HAP-1 (cell line): ENCODE measurements at places on chromosomes 11 and 22.
A peak's percentile ranks its signal among the peaks of the same experiment; 100 is the strongest.

GRCh38 chr11:8089791-8090510 is 8.9 kb downstream of the TUB start:
- DNase-seq, result no peak

DNA sequence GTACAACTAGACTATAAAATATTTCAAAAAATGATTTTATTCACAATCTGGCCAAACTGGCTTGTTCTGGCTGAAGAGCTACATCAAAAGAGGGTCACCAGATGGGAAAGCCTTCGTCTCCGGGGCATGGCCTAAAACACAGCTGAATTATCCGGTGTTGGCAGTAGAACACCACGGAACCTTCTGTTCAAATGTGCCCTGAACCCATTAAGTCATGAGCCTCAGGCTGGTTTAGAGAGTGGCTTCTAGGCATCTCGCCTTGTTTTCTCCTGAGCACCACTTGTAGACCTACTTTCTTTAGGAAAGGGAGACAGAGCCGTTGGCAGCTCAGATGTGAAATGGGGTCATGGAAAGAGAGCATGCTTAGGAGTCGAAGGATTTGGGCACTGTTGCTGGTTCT is 890.2 kb downstream of the NTM start:
- no peak for DNase-seq

GRCh38 chr11:76589964-76590950 is 80.3 kb downstream of the LRRC32 start:
- no peak for DNase-seq

DNA sequence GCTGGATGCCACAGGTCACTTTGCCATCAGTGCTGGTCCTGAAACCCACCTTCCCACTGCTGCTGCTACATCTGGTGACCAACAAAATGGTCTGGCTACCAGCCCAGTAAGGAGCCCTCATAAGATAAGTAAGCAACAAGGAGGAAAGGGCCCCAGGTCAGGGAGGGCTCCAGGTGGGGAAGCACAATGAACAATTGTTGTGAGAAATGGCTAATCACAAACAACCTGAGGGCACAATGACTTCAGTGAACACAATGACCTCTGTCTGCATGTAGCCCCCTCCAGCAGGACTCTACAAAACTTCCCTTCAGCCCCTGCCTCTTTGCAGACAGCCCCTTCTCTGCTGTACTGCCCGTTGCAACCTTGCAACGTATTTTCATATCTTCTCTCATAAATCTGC is 19.4 kb upstream of the FBLN1 start:
- no peak for DNase-seq

GRCh38 chr22:28750471-28750881 is 8.6 kb downstream of the HSCB start:
- DNase-seq, result no peak

DNA sequence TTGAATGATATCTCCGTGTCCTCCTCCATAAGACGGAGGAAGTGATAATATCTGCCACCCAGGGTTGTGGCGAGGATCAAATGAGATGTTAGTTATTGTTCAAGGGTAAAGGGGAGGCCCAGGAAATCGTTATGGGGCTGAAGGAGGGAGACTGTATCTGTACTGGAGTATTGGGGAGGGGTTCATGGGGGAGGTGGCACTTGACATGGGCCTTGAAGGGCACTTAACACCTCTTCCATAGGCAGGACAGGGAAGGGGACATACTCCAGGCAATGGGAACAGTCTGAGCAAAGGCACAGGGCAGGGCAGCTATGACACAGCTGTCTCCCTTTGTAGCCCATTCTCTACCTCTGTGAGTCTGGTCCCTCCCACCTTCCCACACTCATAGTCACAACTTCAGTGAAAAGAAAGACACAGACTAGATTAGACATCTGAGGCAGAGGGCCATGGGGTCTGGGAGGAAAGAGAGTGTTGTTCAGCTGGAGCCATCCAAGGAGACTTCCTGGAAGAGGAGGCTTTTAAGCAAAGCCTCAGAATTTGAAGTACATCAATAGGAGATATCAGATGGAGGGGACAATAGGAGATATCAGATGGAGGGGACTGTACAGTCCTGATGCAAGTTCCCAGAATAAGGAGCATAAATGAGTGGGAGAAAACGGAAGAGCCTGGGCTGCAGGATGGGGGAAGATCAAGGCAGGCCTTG is 15.8 kb upstream of the DGKZ start:
- no peak for DNase-seq

DNA sequence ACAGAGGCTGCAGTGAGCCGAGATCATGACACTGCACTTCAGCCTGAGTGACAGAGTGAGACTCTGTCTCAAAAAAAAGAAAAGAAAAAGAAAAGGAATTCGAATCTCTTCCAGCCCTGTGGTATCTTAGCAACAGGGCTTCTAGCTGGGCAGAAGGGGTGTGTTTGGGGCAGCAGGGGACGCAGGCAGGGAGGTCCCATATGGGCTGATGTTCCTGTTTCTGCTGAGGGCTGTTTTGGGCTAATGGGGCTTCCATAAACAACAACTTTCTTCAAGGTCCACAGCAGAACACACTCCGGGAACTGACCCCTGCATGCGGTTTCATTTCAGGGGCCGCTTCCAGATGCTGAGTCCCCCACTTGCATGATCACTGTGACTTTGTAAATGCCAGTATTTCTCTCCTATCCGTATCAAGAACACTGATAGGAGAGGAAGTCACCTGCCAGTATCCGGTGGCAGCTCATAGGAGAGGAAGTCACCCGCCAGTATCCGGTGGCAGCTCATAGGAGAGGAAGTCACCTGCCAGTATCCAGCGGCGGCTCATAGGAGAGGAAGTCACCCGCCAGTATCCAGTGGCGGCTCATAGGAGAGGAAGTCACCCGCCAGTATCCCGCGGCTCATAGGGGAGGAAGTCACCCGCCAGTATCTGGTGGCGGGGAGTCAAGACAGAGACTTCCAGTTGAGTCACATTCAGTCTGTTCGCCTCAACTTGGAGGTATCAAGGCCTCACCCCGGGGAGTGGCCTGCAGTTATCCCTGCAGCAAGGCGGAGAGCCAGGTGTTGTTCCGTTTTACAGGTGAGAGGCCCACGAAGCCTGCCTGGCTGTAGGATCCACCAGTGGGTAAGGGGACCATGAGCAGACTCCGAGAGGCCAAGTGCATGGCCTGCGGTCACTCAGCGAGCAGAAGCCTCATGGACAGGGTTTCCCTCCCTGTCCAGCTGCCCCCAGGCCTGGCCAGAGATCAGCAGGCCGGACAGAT is 8.3 kb upstream of the FGF19 start:
- no peak for DNase-seq

DNA sequence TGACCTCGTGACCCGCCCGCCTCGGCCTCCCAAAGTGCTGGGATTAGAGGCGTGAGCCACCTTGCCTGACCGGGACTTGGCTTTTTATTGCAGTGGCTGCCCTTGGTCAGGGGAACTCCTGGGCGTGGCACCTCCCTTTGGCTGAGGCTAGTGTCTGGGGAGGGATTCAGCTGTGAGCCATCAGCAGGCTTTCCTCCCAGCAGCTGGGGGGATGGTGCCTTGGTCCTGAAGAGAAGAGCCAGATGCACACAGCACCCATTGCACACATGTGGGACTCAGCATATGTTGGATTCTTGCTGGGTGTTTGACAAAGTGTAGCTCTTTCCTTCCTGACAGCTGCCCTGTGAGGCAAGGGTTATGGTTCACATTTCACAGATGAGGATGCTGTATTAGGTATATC is 8.4 kb downstream of the CYTH4 start:
- DNase-seq, result no peak

- no peak for DNase-seq
Observed at GRCh38 chr22:43948836-43949406, 6.3 kb upstream of the SAMM50 start.

- DNase-seq, result no peak
Observed at GRCh38 chr22:42280140-42280539, 9.7 kb upstream of the TCF20 start.

DNA sequence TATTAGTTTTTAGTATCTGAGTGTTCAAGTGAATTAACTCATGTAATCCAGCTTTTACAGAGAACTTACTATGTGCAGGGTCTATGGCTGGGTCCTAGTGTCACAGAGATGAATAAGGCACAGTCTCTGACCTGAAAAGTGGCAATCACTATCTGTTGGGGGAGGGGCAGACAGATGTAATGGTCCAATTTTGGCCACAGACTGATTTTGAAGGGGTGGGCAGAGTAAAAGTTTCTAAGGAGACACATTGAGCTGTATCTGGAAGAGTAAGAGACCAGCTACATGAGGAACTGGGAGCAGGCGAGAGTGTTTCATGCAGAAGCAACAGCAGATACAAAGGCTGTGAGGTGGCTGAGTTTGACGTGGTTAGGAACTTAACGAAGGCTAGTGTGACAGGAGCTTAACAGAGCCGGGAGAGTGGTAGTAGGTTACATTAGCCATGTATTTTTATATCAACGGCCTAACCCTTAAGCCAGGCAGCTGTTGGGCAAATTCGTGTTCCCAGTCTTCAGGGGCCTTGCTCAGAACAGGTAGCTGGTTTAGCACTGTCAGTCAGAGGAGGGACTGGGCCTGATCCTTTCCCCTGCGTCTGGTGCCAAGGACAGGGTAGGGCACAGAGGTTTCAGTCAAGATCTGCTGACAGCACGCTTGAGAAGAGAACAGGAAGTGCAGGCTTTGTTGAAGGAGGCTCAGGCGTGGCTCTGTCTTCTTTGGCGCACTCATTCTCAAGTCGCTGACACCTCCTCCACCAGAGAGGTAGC is 1.4 kb upstream of the STIM1 start:
- no peak for DNase-seq

GRCh38 chr22:29623059-29623458 is 19.6 kb downstream of the NF2 start:
- DNase-seq, result no peak

- peak; percentile 46 for DNase-seq
Observed at GRCh38 chr11:57248780-57249383, 11.8 kb upstream of the APLNR start.

- DNase-seq, result no peak
Observed at GRCh38 chr11:80365076-80365725, 924.4 kb upstream of the TENM4 start.

DNA sequence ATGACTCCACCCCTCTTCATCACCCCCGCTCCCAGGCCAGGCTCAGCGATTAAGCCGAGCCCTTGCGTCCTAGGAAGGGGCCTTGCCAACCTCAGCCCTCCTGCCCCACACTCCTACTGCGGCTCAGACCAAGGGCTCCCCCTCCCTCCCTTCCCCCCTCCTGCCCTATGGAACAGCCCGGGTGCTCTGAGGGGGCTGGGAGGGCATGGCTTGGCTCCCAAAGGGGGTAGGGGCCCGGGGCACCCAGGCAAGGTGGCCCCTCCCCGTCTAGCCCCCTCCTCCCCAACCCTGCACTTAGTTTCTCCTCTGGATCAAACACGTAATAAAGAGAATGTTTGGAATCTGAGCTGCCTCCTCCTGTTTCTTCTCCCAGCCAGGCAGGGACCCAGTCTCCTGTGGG is 6.3 kb downstream of the RCOR2 start:
- no peak for DNase-seq

GRCh38 chr22:37138849-37139561 is 10.7 kb downstream of the IL2RB start:
- DNase-seq, result no peak

DNA sequence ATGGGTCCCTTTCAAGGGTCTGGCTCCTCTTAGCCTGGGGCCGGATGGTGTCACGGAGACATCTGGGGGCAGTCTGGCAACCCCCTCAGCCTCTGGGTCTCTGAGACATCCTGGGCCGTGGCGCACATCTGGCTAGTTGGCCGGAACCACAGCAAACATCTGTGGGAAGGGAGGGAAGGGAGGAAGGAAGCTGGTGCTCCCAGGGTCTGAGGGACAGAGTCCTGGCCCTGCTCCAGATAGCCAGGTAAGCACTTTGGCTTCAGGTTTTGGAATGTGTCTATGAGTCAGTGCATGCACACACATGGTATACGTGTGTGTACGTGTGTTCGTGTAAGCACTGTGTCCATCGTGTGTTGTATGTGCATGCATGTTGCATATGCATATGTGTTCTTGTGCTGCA is 225.1 kb downstream of the MN1 start:
- no peak for DNase-seq

GRCh38 chr22:48473202-48473601 is 1354.5 kb downstream of the BRD1 start:
- no peak for DNase-seq

DNA sequence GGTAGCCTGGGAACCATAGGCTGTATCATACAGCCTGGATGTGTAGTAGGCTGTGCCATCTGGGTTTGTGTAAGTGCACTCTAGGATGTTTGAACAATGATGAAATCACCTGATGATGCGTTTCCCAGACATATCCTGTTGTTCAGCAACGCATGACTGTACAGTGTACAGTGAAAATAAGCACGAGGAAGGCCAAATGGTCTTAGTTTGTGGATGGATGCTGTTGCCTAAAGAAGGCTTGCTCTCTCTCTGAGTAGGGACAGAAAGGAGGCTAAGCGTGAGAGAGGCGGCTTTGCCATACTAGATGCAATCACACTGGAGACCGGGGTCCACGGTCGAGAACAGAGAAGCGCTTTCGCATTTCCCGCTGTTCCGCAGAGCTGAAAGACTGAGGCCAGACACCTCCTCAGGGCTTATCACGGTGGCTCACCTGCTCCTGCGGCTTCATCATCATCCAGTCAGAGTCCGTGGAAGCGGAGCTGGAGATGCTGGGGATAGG is 27.6 kb upstream of the APLP2 start:
- DNase-seq, result no peak

GRCh38 chr22:48320683-48321451 is 1506.8 kb downstream of the BRD1 start:
- DNase-seq, result no peak

DNA sequence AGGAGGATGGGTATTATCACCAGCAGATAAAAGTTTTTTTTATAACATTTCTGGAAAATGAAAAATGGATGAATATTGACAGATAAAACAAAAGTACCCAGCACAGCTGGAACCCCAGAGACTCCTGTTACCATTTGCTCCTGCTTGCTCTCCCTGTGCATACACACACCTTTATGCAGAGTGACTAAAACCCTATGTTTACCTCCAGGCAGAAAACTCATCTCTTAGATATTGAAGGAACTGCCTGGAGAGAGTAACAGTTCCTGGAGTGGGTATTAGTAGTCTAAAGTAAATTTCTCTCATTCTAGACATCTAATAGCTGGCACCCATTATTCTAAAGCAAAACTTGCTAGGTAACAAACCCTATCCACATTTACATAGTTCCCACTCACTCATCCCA is 38.0 kb downstream of the CYP2R1 start:
- DNase-seq, result no peak

DNA sequence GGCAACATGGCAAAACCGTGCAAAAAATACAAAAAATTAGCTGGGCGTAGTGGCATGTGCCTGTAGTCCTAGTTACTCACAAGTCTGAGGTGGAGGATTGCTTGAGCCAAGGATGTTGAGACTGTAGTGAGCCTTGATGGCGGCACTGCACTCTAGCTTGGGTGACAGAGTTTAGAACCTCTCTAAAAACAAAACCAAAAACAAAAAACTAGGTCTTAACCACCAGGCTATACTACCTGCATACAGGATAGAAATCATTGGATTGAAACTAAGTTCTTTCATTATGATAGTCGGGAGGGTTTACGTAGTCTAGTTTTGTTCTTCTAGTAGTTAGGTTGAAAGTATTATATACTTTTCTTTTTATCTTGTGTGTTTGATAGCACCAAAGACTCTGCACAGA is 5.8 kb downstream of the RNF214 start:
- no peak for DNase-seq
